Glomerular endothelial cell (primary cell): ENCODE measurements at places on chromosomes 6 and 20. TPM values are rescaled to one million over a fixed set of nuclear protein-coding genes. Genes with fewer than 3 reads are reported as not detected.

The LY6G6D gene
- total RNA-seq, result not detected in 2 replicates

DNA sequence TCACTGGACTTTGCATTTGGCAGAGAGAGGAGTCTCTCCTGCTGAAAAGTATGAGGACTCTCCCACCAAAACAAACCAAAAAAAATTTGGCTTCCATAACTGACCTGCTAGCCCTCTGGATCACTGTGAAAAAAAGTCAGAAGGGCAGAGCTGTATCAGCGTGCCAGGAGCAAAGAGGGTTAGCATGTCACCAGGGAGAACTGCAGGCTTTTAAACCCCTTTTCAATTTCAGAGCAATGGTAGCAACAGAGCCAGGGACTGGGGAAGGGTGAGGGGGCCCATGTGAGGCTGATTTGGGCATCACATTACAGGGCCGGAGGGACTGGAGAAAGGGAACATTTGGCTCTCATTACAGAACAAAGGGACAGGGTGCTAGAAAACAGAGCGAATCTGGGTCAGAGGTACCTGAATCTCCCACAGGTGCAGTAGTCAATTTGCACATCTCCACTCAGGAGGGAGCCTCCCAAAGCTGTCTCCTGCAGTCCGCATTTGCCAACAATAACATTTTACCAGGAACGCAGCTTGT lies 185.7 kb upstream of the EYA4 start:
- DNase-seq, result no peak

DNA sequence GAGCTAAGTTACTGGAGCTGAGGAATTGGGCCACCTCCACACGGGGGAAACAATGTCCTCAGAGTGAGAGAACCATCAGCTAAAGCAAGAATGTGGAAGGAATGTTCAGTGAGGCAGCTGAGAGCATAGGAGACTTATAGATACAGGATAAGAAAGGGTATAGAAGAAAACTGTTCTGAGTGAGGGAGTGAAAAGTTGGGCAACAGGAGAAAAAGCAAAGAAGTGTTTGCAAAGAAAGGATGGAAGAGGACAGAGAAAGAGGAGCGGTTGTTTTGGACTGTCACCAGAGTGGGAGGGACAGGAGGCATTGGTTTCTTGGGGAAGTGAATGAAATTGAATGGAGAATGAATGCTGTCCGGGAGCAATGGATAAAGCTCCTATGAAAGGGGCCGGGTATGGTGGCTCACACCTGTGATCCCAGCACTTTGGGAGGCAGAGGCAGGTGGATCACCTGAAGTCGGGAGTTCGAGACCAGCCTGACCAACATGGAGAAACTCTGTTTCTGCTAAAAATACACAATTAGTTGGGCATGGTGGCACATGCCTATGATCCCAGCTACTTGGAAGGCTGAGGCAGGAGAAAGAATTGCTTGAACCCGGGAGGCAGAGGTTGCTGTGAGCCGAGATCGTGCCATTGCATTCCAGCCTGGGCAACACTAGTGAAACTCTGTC lies 296.5 kb downstream of the ADGB start:
- no peak for DNase-seq

DNA sequence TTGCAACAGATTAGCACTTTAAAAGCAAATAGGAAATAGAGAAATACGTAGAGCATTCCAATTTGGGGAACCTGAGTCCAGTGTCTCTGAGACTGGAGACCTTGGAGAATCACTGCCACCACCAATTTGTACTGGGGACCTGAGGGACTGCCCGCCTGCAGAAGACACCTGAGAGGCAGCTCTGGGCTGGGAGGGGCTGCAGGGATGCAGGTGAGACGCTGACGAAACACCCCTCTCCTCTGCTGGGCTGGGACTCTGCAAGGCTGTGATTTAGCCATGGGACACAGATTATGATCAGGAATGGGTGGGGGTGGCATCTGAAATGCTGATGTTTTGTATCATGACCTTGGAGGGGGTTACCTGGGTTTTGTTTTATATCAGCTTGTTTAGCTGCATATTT lies 7.0 kb upstream of the APMAP start:
- no peak for DNase-seq

GRCh38 chr6:147135211-147135681 lies 69.0 kb upstream of the STXBP5 start:
- DNase-seq, result no peak
